ENCODE measurements at places on chromosomes 1 and 21.

- no peak for DNase-seq
These were observed 65.5 kb downstream of the ERI3 start for GRCh38 chr1:44289530-44289929.

DNA sequence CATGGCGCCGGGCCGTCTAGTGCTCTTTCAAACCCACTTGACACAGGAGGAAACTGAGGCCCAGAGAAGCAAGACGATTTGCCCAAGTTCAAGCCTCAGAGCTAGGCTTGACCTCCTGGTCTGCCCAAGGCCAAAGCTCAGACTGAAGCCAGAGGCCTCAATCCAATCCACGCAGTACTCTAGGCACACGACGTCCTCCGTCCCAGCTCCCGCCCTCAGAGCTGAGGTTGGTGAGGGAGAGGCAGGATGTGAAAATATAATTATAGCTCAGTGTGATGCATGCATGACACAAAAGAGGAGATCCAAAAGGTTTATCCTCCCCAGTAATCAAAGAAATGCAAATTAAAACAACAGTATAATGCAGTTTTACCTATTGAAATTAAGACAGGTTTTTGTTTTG, 15.5 kb upstream of the ADGRB2 start:
- no peak for DNase-seq

DNA sequence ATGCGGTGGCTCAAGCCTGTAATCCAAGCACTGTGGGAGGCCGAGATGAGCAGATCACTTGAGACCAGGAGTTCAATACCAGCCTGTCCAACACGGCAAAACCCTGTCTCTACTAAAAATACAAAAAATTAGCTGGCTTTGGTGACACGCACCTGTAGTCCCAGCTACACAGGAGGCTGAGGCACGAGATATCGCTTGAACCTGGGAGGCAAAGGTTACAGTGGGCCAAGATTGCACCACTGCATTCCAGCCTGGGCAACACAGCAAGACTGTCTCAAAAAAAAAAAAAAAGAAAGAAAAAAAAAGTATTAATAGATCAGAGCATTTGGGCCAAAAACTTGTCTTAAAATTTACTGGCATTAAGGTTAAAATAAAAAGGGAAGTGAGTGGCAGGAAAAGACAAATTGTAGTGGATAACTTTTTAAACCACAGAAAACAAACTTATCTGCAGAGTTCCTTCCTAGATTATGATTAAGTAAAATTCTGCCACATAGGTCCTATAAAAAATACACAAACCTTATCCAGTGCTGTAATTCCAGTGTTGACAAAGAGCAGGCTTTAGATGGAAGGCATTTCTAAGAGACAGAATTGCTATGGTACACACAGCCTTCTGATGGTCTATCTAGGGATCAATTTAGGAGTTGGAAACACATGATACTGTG, 53.3 kb downstream of the EIF4G3 start:
- no peak for DNase-seq

DNA sequence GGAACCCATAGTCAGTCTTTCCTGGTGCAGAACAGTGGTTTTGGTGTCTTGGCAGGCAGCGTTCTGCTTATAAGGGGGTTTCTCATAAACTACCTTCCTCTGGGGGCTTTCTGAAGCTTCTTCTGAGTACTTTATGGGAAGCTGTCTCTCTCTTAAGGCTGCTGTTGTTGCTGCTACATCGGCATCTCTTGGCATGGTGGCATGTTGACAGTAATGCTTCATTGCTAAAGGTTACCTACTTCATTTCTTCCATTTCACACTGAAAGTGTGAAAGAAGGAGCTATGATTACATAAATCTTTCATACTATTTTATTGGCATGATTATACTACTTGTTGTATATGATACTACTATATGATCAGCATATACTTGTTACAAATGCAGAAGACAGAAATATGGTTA, 6.3 kb upstream of the MAP10 start:
- no peak for DNase-seq

GRCh38 chr1:185934476-185935189, 200.4 kb downstream of the HMCN1 start:
- no peak for DNase-seq

DNA sequence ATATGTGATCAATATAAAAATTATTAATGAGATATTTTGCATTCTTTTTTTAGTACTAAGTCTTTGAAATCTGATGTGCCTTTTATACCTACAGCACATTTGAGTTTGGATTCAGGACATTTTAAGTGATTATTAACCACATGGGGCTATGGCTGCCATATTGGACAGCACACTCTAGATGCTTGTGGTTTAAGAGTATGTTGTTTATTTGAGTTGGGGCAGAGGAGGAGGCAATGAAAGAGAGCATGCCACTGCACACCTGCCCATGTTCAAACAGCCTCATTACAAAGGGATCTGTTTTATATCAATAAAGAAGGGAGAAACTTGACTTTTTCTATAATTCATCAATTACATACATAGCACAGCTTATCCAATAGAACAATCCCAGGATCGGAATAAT, 99.4 kb upstream of the EDEM3 start:
- DNase-seq: no peak

DNA sequence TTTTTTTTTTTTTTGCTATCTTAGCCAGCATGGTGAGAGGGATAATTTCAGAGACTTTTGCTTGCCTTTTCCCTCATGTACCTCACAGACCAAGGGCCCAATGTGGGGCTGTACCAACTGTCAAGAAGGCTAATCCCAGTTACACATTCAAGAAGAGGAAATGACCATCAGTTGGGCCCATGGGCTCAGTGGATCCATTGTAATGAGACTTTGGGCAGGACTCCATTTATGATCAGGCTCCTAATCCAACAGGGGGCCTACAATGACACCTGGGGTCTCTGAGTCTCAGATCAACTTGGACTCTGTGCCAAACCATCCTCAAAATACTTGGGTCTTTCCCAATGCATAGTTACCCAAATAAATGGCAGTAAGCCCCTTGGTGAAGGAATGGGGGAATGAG, 450.4 kb upstream of the VAMP3 start:
- no peak for DNase-seq
